ENCODE measurements at places on chromosomes 7 and 10. TPM values are rescaled to one million over a fixed set of nuclear protein-coding genes. Genes with fewer than 3 reads are reported as not detected.

ASB10 gene
- not detected for total RNA-seq

- no peak for DNase-seq
Measured at GRCh38 chr10:14873090-14873760, 5.4 kb upstream of the SUV39H2 start.

DNA sequence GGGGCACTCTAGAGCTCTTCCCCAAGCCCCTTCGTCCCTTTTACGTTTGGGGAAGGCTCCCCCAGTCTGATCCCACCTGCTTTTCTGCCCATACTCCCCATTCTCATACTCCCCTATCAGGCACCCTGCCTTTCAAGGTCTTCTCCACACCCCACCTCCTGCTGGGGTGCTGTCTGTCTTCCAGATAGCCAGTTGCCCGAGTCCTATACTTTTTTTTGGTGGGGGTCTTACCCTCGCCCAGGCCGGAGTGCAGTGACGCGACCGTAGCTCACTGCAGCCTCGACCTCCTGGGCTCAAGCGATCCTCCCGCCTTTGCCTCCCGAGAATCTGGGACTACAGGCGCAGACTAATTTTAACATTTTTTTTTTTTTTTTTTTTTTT is 775 bp upstream of the ABHD11 start:
- no peak for DNase-seq

DNA sequence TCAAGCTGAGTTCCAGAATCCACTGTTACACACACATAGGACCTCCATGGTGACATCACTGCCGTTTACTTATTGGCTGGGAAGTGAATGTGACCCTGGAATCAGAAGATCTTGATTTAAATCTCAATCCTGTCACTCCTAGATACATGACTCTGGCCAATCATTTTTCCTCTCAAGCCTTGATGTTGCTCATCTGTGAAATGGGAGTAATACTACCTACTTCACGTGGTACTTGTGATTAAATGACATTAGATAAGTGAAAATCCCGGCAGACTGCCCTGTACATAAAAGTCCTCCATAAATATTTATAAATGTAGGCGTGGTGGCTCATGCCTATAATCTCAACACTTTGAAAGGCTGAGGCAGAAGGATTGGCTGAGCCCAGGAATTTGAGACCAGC is 88.0 kb upstream of the SVIL start:
- DNase-seq = no peak

DNA sequence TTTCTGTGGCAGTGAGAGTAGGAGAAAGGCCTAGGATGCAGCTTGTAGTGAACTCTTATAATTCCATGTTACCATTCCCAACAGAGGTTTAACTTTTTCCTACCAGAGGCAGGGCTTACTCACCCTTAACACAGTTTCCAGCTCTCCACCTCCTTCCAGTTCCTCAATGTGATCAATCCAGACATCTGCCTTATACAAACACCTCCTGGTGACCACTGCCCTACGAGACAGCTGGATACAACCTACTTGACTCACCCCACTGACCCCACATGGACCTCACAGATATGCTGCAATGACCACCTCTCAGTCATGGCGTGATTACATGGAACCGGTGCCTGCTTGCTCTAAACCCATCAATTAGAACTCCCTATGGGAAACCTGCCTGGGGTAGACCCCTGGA is 326.5 kb downstream of the TNS3 start:
- no peak for DNase-seq

ATP5F1C gene
- total RNA-seq = 677 TPM

DNA sequence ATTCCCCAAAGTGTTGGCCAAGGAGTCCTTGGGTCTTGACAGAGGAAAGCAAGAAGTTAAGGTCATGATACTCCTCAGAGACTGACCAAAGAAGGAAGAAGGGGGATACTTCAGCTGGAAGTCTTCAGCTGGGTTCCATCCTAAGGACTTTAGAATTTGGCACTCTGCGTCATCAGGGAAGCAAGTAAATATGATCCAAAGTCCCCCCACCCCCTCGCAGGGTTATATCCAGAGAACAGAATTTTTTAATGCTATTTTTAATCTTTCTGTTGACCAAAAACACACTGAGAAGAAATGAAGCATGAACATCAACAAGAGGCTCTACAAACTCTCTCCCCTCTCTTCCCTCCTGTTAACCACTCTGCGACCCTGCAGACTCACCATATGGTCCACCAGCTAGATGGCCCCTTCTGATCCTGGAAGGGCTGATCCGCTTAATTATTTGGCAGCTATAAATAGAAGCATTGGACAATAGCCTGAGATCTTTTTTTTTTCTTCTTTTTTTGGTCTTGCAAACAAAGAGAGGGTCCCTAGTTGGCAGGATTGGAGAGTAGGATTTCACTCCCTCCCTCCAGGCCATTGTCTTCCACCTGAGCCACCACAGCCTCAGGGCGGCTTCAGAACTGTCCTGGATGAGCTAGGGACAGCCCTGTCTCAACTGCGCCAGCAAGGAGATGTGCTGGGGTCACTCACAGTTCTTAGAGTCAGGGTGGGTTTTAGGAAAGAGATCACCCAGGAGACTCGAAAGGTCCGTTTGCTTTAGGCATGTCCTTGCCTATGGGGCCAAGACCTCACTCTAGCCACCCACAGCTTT is 196.0 kb downstream of the KCNMA1 start:
- DNase-seq = no peak

GRCh38 chr7:151763420-151763984 is 113.4 kb downstream of the PRKAG2 start:
- DNase-seq = no peak

DNA sequence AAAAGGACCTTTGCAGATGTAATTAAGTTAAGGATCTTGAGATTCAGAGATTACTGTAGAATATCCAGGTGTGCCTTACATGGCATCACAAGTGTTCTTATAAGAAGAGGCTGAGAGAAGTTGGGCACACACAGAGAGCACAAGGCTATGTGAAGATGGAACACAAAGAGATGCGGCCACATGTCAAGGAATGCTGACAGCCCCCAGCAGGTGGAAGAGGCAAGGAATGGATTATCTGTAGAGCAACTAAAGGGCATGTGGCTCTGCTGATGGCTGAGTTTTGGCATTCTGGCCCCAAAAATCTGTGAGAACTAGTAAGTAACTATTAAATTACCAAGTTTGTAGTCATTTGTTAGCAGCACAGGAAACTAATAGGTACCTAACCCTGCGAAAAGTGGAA is 640.7 kb upstream of the PCDH15 start:
- DNase-seq = no peak
